ENCODE measurements at places on chromosomes 16 and 17.

- DNase-seq = no peak
Observed at GRCh38 chr17:33525186-33525585, 232.1 kb upstream of the ASIC2 start.

- peak; percentile 59 for DNase-seq
Observed at GRCh38 chr16:68328151-68328859, 17.5 kb downstream of the PRMT7 start.

DNA sequence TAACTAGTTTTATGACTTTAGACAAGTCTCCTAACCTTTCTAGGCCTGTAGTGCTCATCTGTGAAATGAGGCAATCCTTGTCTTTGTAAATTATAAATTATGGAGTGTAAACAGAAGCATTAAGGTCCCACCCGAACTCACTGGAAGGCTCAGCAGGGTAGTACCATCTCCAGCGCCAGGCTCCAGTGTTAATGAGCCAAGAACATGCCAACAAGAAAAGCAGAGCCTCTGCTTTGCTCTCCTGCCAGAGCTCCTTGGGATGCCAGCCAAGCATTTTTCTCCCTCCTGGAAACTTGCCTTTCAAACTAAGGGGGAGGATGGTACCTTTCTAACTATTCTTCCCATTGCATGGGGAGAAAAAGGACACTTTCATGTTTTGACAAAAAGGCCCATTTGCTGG lies 14.9 kb downstream of the LIMD2 start:
- no peak for DNase-seq

DNA sequence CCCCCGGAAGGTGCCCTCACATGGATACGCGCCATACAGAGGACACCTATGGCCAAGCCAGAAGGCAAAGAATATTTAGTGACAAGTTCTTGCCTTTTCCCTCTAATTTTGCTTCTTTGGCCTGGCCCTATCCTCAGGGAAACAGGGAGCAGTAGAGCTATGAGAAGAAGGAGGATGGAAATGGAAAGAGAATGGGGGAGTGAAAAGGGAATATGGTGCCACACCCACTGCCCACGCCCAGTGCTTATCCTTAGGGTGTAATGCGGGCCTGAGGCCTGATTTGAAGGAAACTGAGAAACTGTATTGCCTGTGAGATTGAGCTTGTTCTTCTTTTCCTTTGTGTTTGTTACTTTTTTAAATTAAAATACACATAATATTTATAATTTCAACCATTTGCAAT lies 255.1 kb downstream of the HS3ST3A1 start:
- no peak for DNase-seq

DNA sequence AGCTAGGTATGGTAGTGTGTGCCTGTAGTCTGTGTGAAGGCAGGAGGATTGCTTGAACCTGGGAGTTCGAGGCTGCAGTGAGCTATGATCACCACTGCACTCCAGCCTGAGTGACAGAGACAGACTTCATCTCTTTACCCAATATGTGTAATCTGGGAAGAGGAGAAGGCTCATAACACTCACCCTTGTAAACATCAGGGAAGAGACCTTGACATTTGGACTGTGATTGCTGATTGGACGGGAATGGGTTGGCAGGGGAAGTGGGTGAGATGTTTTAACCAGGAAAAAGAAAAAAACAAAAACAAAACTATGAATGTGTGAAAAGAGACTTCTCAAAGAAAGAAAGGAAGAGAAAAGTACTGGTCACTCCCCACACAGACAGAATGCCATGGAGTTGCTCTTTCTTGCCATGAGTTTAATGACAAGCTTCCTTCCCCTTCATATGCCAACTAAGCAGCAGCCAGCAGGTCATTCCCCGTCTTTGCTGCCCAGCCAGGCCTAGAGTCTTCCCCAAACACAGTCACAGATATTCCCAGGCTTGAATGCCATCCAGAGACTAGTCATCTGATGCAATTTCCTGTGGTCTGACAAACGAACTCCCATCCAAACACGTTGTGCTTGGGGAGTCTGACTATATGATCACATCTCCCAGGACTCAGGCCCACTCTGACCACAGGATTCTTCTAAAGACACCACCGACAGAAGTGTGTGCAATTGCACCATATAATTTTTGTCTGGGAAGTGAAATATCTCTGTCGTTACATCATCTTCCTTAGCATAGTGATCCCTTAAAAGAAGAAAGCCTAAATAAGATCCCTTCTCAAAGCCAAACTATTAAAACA lies 3.6 kb upstream of the XAF1 start:
- DNase-seq = no peak

DNA sequence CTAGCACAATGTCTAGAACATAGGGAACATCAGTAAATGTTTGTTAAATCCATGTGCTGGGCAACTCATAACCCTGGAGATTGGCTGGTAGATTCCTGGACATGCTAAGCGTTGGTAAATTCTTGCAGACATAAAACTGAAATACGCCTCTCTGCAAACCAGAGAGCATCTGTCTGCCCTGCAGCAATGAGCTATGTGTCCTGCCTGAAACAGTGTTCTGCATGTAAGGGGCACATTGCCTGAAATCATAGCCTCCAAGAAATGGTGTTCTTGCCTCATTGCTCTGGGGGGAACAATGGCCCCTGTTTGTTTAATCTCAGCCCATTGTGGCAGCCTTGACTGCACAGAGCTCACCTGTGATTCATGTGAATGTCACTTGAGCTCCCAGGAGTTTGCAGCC lies 113.5 kb upstream of the CCL2 start:
- DNase-seq = no peak

GRCh38 chr17:40936437-40936971 lies 942 bp downstream of the KRT23 start:
- DNase-seq = no peak

GRCh38 chr16:67277294-67277998 lies 1.9 kb upstream of the PLEKHG4 start:
- DNase-seq = no peak

DNA sequence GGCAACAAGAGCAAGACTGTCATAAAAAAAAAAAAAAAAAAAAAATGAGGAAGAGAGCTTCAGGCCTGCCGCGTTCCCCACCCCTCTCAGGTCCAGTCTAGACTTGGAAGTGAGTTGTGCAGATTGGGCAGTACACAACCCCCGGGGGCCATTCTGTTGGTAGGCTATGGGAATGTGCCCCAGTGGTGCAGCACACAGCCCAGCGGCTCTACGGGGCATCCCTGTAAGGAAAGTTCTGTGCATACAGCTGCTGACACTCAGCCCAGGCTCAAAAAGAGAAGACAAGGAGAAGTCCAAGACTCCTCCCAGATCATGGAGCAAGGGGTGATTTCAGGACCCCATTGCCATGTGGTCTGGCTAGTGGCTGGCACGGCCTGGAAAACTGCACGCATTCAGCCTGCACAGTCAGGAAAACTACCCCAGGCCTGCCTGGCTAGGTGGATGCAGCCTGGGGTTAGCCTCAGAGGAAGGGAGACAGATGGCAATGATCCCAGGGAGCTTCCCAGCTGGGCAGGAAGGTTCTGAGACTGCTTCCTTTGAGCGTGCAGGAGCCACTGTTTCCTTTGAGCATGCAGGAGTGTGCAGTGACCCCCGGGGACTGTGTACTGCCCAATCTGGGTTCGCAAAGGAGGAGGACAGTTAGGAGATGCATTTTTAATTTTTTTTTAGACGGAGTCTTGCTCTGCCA lies 44.8 kb downstream of the PECAM1 start:
- no peak for DNase-seq

DNA sequence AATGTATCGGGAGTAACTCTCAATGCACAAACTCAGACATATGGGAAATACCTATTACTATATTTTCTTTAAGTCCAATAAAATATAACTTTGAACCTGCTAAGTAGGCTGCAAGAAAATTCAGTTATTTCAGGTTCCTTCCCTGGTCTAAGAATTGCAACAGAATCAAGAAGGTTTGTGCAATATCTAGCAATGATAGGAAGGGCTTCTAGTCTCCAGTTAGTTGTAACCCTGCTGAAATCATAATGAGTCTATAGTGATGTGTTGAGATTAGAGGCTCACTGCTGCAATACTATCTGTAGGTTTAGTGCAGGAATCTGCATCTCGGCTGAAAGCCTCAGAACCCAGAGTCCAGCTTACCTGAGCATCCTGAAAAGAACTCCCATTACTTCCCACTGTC lies 110.5 kb downstream of the PMP22 start:
- no peak for DNase-seq

- DNase-seq = no peak
Observed at GRCh38 chr16:27691721-27692120, 141.8 kb downstream of the KATNIP start.

- DNase-seq = no peak
Observed at GRCh38 chr16:78754713-78755112, 655.3 kb downstream of the WWOX start.

GRCh38 chr17:17661134-17661533 lies 20.1 kb upstream of the RAI1 start:
- DNase-seq = no peak

DNA sequence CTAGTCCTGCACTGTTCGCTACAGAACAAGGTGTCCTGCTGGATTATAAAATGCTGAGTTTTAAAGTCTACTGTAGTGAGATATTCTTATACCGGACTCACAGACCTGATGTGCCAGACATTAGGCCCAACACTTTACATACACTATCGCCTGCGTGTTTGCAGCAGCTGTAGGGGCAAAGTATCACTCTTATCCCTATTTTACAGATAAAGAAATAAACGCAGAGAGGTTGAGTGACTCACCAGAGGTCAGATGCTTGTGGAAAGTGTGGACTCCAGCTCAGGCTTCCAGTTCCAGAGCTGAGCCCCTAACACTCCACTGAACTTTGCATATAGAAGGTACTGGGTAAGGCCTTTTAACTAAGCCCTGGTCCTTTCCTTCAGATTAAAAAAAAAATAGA lies 47.4 kb downstream of the PLXDC1 start:
- no peak for DNase-seq

- DNase-seq = no peak
Observed at GRCh38 chr17:12445331-12445730, 220.4 kb upstream of the MYOCD start.

GRCh38 chr17:82702231-82702927 lies 3.9 kb upstream of the RAB40B start:
- DNase-seq = no peak

GRCh38 chr17:18117982-18118975 lies 9.7 kb downstream of the MYO15A start:
- no peak for DNase-seq

GRCh38 chr17:32264140-32264799 lies 1.4 kb upstream of the RHBDL3 start:
- DNase-seq = no peak

DNA sequence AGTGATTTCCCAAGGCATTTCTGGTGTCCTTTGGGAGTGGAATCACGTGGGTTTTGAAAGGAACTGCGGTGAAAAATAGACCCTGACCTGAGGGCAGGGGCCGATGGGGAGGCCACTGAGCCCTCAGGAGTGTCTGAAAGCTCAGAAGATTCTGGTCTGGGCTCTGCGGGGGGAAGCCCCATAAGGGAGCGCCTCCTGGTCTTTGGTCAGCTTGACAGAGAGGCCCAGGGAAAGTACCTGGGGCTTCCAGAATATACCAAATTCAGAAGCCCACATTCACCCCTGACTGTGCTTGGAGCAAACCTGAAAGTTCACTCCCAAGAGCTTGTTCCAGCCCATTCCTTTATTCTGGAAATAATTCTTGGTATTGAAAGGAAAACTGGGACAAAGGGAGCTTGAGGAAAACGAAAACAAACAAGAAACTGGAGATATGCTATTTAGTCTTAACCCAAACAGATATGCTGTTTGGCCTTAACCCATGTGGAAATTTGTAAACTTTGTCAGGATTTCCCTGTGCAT lies 23.2 kb upstream of the NAGLU start:
- DNase-seq = no peak

GRCh38 chr17:29146369-29146972 lies 33.7 kb downstream of the MYO18A start:
- no peak for DNase-seq

- DNase-seq = peak; percentile 96
Observed at GRCh38 chr16:1964506-1965395, at the start of gene RPS2. TSS of gene RPS2 (minus strand) at chr16:1964826. CDS start at chr16:1964625, 201 bp downstream.

DNA sequence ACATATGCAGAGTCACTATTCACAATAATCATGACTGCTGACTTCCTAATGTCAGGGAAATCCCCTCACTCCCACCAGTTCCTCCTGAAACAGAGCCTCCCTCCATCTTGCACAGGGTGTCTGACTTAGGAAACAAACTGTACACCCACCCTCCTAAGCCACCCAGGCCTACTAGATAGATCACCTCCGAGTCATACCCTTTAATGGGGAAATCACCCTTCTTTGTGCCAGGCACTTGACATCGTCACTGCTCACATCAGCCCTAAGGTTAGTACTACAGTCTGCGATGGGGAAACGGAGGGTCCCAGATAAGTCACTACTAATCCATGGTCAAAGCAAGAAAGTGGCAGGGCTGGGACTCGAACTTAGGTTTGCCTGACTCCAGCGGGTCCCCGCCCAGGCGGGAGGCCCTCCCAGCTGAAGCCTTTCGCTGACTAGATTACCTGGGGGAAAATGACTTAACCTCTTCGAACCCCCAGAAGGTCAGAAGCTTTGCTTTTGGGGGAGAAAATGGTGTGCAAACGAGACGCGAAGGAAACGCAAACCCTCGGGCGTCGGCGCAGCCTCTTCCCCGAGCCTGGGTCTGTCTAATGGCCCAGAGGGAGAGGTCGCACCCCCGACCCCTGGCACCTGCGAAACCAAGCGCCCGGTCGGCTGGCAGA lies 3.4 kb upstream of the MLLT6 start:
- peak; percentile 74 for DNase-seq

- DNase-seq = no peak
Observed at GRCh38 chr17:77253611-77254051, 112.9 kb downstream of the SEC14L1 start.

GRCh38 chr16:17759451-17760390 lies 289.0 kb upstream of the XYLT1 start:
- DNase-seq = no peak

- no peak for DNase-seq
Observed at GRCh38 chr16:82203198-82203597, 33.2 kb upstream of the MPHOSPH6 start.

DNA sequence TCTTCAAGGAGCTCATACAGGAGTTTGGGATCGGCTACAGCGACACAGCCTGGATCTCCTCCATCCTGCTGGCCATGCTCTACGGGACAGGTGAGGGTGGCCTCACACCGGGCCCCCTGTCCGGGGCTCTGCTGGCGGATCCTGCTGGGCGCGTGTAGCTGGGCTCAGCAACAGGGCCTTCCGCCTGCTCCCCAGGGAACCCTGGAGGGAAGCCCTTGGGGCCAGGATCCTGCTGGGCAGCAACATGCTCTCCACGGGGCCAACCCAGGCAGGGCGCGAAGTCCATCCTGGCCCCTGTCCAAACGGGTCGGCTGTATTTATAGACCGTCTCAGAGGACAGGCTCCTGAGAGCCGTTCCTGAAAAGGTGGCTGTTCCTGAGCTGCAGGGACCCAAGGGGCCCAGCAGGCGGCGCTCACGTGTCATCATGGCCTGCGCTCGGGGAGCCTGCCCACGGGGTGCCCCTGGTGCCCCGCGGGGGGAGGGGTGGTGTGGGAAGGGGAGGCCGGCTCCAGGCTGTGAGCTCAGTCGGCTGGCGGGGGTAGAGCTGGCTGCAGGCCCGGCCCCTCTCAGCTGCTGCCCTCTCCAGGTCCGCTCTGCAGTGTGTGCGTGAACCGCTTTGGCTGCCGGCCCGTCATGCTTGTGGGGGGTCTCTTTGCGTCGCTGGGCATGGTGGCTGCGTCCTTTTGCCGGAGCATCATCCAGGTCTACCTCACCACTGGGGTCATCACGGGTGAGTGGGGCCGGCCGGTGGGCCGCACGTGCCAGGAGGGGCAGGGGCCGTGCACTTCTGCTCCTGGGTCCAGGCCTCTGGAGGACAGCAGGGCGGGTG lies 7.5 kb downstream of the SLC16A3 start:
- DNase-seq = no peak

Data from stimulated activated CD4-positive, alpha-beta T cell treated with anti-CD3 and anti-CD28 coated beads, Interleukin-15, amount 100 ng/mL, for 1 hour (primary cell).